Umbilical cord (tissue), 2 donors: ENCODE measurements at places on chromosomes 12 and 14.

- peak; percentile 88 for DNase-seq
These were observed 44.7 kb upstream of the ATP23 start for GRCh38 chr12:57896434-57897201.

DNA sequence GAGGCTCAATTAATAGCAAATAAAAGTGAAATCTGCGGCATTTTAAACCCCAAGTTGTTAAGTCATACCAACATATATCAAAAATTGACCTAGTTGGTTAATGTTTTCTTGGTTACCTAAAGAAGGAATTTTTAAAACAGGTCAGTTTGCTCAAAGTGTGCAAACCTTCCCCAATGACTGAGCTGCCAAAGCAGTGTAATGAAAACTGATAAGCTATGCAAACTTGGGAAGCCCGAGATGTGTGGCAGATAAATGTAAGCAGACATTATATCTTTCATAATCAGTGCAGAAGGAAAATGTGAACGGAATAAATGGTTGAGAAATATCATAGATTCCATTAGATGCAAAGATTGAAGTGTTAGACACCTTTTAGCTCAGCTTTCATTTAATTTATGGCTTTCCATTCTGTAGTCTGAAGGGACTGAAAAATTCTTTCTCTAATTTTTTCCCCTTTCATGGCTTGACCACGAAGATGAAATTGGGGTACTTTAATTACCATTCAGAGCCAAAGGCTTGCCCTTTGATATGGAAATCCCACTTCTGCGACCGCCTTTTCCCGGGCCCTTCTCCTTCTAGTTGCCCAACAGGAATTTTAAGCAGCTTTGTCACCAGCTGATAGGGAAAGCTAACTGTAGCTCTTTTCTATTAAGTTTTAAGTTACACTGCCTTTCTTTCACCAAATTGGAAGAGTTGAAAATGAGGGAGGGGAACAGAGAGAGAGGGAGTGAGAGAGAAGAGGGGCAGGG lies 306.6 kb upstream of the SOX5 start:
- no peak for DNase-seq

GRCh38 chr12:132169376-132169775 lies 25.1 kb downstream of the NOC4L start:
- no peak for DNase-seq

- DNase-seq = peak; percentile 20
These were observed 16.0 kb downstream of the FNTB start for GRCh38 chr14:65002586-65003210.

DNA sequence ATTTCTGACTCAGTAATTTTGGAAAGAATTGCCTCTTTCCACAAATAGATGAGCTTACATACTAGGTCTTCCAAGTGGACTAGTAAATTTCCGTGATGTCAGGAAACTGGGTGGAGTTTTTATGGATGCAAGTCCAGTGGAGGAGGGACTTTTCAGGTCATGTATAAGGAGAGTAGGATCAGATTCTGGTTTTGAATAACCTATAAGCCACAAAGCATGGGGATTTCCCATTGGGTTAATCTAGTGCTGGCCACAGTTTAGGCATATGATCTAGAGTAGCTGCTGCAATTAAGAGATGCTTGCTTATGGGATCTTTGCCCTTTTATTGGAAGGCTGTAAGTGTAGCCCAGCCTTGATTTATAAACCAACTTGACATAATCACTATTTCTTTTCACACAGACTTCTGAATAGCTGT lies 33.8 kb downstream of the STK38L start:
- DNase-seq = peak; percentile 50

- peak; percentile 86 for DNase-seq
These were observed 178.9 kb upstream of the DYRK2 start for GRCh38 chr12:67469666-67470065.

- no peak for DNase-seq
These were observed 143.7 kb upstream of the DIO2 start for GRCh38 chr14:80354860-80355581.
